Colonic mucosa (tissue), 4 donors: ENCODE measurements at places on chromosomes 5 and 9. TPM values are rescaled to one million over a fixed set of nuclear protein-coding genes. Genes with fewer than 3 reads are reported as not detected.

- no peaks in the 10 kb centered on the region for H3K27me3 ChIP-seq
- H3K36me3 ChIP-seq, result no peaks in the 10 kb centered on the region
- H3K27ac ChIP-seq, result no peak overlapping the region
- no peaks in the 10 kb centered on the region for H3K4me1 ChIP-seq
- H3K4me3 ChIP-seq, result no peak overlapping the region
Measured at GRCh38 chr5:85990998-85991397, 626.7 kb upstream of the COX7C start.

The PSAT1 gene
- total RNA-seq, result 7.5 TPM

The LEAP2 gene
- total RNA-seq, result 7.7 TPM

The PPP6C gene
- 54.7 TPM for total RNA-seq

- H3K36me3 ChIP-seq, result no peaks in the 10 kb centered on the region
- peak; percentile 63 for DNase-seq
- H3K27ac ChIP-seq, result peak overlapping the region; percentile 78
- no peak overlapping the region for H3K4me3 ChIP-seq
- H3K4me1 ChIP-seq, result peaks cover 12% of the 10 kb centered on the region
Measured at GRCh38 chr5:61674378-61674777, 342.3 kb downstream of the ZSWIM6 start.

- H3K4me1 ChIP-seq, result no peaks in the 10 kb centered on the region
- no peak overlapping the region for H3K4me3 ChIP-seq
- no peak overlapping the region for H3K27ac ChIP-seq
- DNase-seq, result no peak
Measured at GRCh38 chr5:62653001-62653863, 74.6 kb downstream of the LRRC70 start.

The FOXD4L6 gene
- not detected for total RNA-seq

The F2R gene
- total RNA-seq, result 3.6 TPM

DNA sequence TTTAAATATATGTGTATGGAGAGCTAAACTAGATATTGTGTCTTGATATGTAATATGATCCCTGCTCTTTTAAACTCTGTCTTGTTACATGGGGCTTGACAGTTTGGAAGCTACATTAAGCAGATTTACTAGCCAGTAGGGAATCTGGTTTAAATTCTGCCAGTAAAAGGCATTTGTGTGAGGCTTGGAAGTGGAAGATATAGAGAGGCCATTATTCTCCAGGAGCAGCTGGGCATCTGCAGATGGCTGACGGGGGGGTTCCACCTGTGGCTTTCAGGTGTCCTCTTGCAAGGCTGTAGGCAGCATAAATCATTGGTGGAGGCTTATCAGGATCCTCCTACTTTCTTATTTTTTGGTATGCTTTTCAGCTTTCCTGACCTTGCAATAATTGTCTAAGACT, 179.1 kb upstream of the FBXL7 start:
- no peak overlapping the region for H3K27ac ChIP-seq
- DNase-seq, result no peak
- H3K36me3 ChIP-seq, result no peaks in the 10 kb centered on the region
- H3K4me1 ChIP-seq, result no peaks in the 10 kb centered on the region

The NRARP gene
- 178 TPM for total RNA-seq

DNA sequence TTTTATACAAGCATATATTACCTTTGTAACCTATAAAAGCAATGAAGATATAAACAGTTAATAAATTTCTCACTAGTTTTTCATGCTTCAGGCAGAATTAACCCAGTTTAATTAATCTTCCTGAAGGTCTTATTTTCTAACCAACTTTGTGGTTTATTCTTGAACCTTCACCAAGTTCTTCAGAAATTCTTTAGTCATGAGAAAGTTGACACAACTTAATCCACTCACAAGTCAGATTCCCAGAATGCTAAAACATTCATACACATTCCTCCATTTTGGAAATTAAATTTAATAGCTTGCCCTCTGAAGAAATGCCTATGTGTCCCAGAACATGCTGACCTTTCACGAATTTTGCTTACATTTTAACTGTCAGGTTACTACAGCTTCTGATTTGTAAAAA, 105.4 kb upstream of the PAM start:
- H3K27me3 ChIP-seq, result no peaks in the 10 kb centered on the region
- H3K4me3 ChIP-seq, result no peak overlapping the region
- DNase-seq, result no peak
- no peaks in the 10 kb centered on the region for H3K36me3 ChIP-seq
- H3K4me1 ChIP-seq, result no peaks in the 10 kb centered on the region

GRCh38 chr9:75382126-75382525, 293.8 kb downstream of the OSTF1 start:
- H3K4me3 ChIP-seq, result no peak overlapping the region
- no peak overlapping the region for H3K27ac ChIP-seq
- no peaks in the 10 kb centered on the region for H3K4me1 ChIP-seq
- H3K36me3 ChIP-seq, result no peaks in the 10 kb centered on the region
- DNase-seq, result no peak

The IL5 gene
- not detected for total RNA-seq

DNA sequence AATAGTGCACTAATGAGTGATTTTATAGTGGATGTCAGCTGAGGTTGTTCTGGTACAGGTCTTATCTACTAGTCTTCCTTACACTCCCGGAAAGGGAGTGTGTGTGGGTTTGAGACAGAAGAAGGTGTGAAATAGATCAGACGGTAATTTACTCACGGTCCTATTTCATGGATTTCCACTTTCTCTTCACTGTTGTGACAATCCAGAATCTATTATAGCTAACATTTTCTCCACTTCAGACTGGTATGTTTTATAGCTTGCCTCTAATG, 7.0 kb upstream of the C9 start:
- no peak for DNase-seq
- H3K4me1 ChIP-seq, result no peaks in the 10 kb centered on the region
- H3K36me3 ChIP-seq, result no peaks in the 10 kb centered on the region
- H3K27me3 ChIP-seq, result no peaks in the 10 kb centered on the region

- no peak overlapping the region for H3K4me3 ChIP-seq
- no peaks in the 10 kb centered on the region for H3K36me3 ChIP-seq
- H3K27ac ChIP-seq, result no peak overlapping the region
- H3K4me1 ChIP-seq, result no peaks in the 10 kb centered on the region
- DNase-seq, result no peak
Measured at GRCh38 chr5:173028811-173029327, 27.3 kb upstream of the CREBRF start.

- no peak overlapping the region for H3K4me3 ChIP-seq
- H3K27ac ChIP-seq, result no peak overlapping the region
- H3K36me3 ChIP-seq, result no peaks in the 10 kb centered on the region
- DNase-seq, result no peak
- no peaks in the 10 kb centered on the region for H3K4me1 ChIP-seq
- H3K27me3 ChIP-seq, result peaks cover 55% of the 10 kb centered on the region
Measured at GRCh38 chr5:2738700-2739359, 12.6 kb downstream of the IRX2 start.

- no peaks in the 10 kb centered on the region for H3K36me3 ChIP-seq
- no peak overlapping the region for H3K27ac ChIP-seq
- H3K27me3 ChIP-seq, result no peaks in the 10 kb centered on the region
- no peak for DNase-seq
- H3K4me3 ChIP-seq, result no peak overlapping the region
Measured at GRCh38 chr5:149036168-149036567, 26.7 kb downstream of the SH3TC2 start.

GRCh38 chr5:179381691-179382090, 36.4 kb upstream of the ADAMTS2 start:
- H3K36me3 ChIP-seq, result no peaks in the 10 kb centered on the region
- no peak overlapping the region for H3K4me3 ChIP-seq
- H3K4me1 ChIP-seq, result no peaks in the 10 kb centered on the region
- H3K27ac ChIP-seq, result no peak overlapping the region
- no peaks in the 10 kb centered on the region for H3K27me3 ChIP-seq
- DNase-seq, result no peak

DNA sequence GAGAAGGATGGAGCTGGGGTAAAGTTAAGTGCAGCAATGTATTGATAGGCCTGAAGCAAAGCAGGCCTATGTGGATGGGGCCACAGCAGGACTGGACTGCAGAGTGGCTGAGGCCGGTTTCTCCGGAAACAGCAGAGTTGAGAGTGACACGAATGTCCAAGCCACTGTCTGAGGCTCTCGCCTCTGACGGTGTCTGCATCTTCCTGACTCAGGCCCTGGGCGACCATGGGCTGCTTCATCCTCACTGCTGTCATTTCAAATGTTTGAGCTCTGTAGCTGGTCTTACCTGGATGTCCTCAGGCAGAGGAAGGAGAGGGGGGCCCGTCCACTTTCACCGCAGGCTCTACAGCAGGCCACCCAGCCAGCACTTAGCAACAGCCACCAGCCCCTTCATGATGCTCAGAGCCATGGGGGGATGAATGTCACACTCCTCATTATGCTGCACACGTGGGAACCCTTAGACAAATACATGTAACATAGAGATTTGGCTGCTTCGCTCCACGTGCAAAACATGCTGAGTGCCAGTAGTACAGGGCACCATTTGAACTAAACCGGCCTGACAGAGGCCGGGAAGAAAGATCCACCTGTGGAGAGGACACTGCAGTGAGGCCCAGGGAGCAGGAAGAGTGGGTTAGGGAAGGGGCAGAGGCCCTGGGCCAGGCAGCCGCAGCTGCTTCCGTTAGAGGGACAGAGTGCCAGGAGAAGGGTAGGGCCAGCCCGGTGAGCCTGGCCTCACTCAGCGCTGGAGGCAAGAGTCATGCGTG, 31.7 kb upstream of the NXNL2 start:
- H3K4me1 ChIP-seq, result no peaks in the 10 kb centered on the region
- H3K4me3 ChIP-seq, result no peak overlapping the region
- no peaks in the 10 kb centered on the region for H3K36me3 ChIP-seq
- DNase-seq, result no peak
- H3K27ac ChIP-seq, result no peak overlapping the region

DNA sequence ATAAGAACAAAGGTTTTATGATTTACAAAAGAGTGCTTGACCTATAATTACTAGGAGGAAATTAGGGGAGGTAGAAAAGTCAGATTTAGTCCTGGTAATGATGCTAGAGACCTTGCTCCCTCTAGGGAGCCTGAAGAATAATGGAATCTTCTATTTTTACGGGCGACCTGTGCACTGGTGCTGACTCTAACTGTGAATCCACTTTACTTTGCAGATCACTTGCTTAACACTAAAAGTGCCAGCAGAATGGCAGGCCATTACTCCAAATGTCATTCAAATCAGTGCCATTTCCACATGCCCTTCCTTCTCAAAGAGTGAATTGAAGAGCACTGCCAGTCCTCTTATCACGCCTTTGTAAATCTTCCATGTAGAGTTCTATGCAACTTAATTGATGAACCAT, 359.4 kb upstream of the ARRDC3 start:
- no peaks in the 10 kb centered on the region for H3K36me3 ChIP-seq
- H3K4me3 ChIP-seq, result no peak overlapping the region
- H3K27ac ChIP-seq, result no peak overlapping the region
- H3K4me1 ChIP-seq, result no peaks in the 10 kb centered on the region
- no peak for DNase-seq
- no peaks in the 10 kb centered on the region for H3K27me3 ChIP-seq

GRCh38 chr9:92640398-92641091, 29.4 kb downstream of the IPPK start:
- H3K27ac ChIP-seq, result no peak overlapping the region
- no peak overlapping the region for H3K4me3 ChIP-seq
- no peak for DNase-seq
- H3K36me3 ChIP-seq, result peaks cover 8% of the 10 kb centered on the region
- no peaks in the 10 kb centered on the region for H3K27me3 ChIP-seq

The CDHR2 gene
- total RNA-seq, result 42.8 TPM

The FNIP1 gene
- total RNA-seq, result 18.1 TPM

GRCh38 chr5:139390639-139391569, 1.2 kb upstream of the MZB1 start:
- H3K27me3 ChIP-seq, result peaks cover 6% of the 10 kb centered on the region
- peak overlapping the region; percentile 83 for H3K27ac ChIP-seq
- peaks cover 19% of the 10 kb centered on the region for H3K4me1 ChIP-seq
- no peaks in the 10 kb centered on the region for H3K36me3 ChIP-seq
- DNase-seq, result no peak
- H3K4me3 ChIP-seq, result peak overlapping the region; percentile 53

GRCh38 chr5:73780302-73781080, 154.5 kb downstream of the ARHGEF28 start:
- no peak overlapping the region for H3K27ac ChIP-seq
- DNase-seq, result peak; percentile 24
- H3K36me3 ChIP-seq, result no peaks in the 10 kb centered on the region

- H3K27ac ChIP-seq, result no peak overlapping the region
- H3K4me3 ChIP-seq, result no peak overlapping the region
- H3K27me3 ChIP-seq, result no peaks in the 10 kb centered on the region
- no peak for DNase-seq
- H3K4me1 ChIP-seq, result no peaks in the 10 kb centered on the region
Measured at GRCh38 chr5:10856683-10857337, 95.8 kb upstream of the DAP start.

GRCh38 chr9:108443019-108443633, 412.7 kb downstream of the ACTL7B start:
- no peaks in the 10 kb centered on the region for H3K27me3 ChIP-seq
- no peak overlapping the region for H3K27ac ChIP-seq
- H3K4me1 ChIP-seq, result no peaks in the 10 kb centered on the region
- no peaks in the 10 kb centered on the region for H3K36me3 ChIP-seq
- H3K4me3 ChIP-seq, result no peak overlapping the region

The RORB gene
- 0.15 TPM for total RNA-seq

The KCNV2 gene
- not detected for total RNA-seq

DNA sequence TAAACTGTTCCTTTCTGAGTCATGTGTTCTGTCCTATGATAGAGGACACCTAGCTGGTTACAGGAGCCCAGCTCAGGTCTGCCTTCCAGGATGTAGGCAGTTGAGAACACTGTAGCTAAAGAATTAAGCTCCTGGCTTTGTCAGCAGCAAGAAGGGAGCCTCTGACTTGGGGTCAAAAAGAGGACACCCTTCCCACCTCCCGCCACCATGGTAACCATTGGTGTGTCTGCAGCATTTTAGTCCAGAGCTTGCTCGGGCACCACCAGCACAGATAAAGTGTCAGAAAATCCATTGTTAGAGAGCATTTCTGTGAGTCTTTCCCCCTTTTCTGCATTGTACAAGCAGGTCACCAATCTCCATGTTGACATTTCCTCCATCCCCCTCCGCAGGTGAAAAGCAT, 181.7 kb downstream of the DOCK8 start:
- H3K4me3 ChIP-seq, result no peak overlapping the region
- H3K27me3 ChIP-seq, result no peaks in the 10 kb centered on the region
- DNase-seq, result no peak
- no peaks in the 10 kb centered on the region for H3K4me1 ChIP-seq
- H3K27ac ChIP-seq, result no peak overlapping the region
- H3K36me3 ChIP-seq, result no peaks in the 10 kb centered on the region
